ENCODE measurements at places on chromosomes 16 and 17. TPM values are rescaled to one million over a fixed set of nuclear protein-coding genes. Genes with fewer than 3 reads are reported as not detected.

Gene FBXW10B
- 4.3 TPM for total RNA-seq

- H3K4me3 ChIP-seq = no peak overlapping the region
- no peaks in the 10 kb centered on the region for H3K27me3 ChIP-seq
- H3K36me3 ChIP-seq = peaks cover 62% of the 10 kb centered on the region
- H3K27ac ChIP-seq = peak overlapping the region; percentile 54
- H3K4me1 ChIP-seq = peaks cover 11% of the 10 kb centered on the region
Measured at GRCh38 chr17:42476411-42476810, 17.7 kb downstream of the ATP6V0A1 start.

- H3K4me1 ChIP-seq = peaks cover 5% of the 10 kb centered on the region
- no peak overlapping the region for H3K4me3 ChIP-seq
- DNase-seq = no peak
- H3K27ac ChIP-seq = no peak overlapping the region
Measured at GRCh38 chr17:37478187-37478586, 11.5 kb upstream of the DUSP14 start.

Gene SULT1A1
- 116 TPM for total RNA-seq

DNA sequence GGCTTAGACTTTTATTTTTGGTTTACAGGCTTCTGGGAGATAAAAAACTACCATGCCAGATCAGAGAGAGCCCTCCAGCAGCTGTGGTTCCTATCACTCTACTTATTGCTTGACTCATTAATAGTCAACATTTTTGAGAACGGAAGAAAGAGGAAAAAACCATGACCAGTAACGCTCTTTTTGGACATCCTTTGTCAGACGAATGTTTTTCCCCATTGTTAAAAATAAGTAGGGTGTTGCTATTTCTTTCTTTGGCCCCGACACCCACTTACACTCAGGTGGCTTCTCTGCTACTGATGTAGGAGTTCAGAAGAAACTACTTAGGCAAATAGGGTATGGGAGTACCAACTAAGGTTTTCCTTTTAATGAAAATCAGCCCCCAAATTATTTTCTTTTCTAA, 27.5 kb downstream of the TVP23A start:
- H3K36me3 ChIP-seq = no peaks in the 10 kb centered on the region
- H3K4me3 ChIP-seq = no peak overlapping the region
- DNase-seq = no peak
- H3K27me3 ChIP-seq = no peaks in the 10 kb centered on the region
- H3K27ac ChIP-seq = no peak overlapping the region

- no peak for DNase-seq
- no peak overlapping the region for H3K4me3 ChIP-seq
- no peaks in the 10 kb centered on the region for H3K36me3 ChIP-seq
- no peaks in the 10 kb centered on the region for H3K27me3 ChIP-seq
- H3K4me1 ChIP-seq = no peaks in the 10 kb centered on the region
- no peak overlapping the region for H3K27ac ChIP-seq
Measured at GRCh38 chr16:5595849-5596248, 498.3 kb upstream of the EEF2KMT start.

DNA sequence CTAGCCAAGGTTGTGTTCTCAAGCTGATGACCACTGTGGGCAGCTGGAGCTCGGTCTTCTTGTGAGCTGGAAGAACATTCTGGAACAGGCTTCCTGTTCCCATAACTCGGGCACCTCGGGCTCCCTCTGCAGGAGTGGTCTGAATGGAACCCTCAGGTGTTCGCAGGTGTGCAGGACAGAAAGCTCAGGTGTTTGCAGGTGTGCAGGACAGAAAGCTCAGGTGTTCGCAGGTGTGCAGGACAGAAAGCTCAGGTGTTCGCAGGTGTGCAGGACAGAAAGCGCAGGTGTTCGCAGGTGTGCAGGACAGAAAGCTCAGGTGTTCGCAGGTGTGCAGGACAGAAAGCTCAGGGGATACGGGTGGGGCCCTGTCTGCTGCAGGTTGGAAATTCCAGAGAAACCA, 109.0 kb upstream of the CACNG5 start:
- no peak for DNase-seq
- H3K27me3 ChIP-seq = no peaks in the 10 kb centered on the region
- H3K4me3 ChIP-seq = no peak overlapping the region

Gene TP53TG3
- not detected for total RNA-seq

DNA sequence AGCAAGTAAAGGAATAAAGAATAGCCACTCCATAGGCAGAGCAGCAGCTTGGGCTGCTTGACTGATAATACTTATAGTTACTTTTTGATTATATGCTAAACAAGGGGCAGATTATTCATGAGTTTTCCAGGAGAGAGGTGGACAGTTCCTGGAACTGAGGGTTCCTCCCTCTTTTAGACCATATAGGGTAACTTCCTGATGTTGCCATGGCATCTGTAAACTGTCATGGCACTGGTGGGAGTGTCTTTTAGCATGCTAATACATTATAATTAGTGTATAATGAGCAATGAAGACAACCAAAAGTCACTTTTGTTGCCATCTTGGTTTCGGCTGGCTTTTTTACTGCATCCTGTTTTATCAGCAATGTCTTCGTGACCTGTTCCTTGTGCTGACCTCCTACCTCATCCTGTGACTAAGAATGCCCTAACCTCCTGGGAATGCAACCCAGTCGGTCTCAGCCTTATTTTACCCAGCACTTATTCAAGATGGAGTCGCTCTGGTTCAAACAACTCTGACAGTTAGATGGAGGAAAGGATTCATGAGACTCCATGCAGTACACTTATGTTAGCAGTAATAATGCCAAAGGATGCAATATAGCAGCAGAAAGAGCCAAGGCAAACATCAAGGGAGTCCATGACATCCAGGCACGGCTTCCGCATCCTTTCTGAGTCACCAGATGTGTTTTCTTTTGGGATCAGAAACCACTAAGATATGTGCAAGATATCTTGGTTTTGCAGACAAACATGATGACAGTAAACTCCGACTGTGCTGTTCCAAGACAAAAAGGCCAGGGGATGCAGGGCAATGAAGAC, 55.8 kb upstream of the B4GALNT2 start:
- DNase-seq = no peak
- no peaks in the 10 kb centered on the region for H3K4me1 ChIP-seq
- H3K4me3 ChIP-seq = no peak overlapping the region

- DNase-seq = no peak
- no peak overlapping the region for H3K27ac ChIP-seq
- H3K36me3 ChIP-seq = no peaks in the 10 kb centered on the region
- H3K4me1 ChIP-seq = no peaks in the 10 kb centered on the region
Measured at GRCh38 chr17:72287586-72287985, 166.8 kb downstream of the SOX9 start.

- DNase-seq = no peak
- H3K27ac ChIP-seq = no peak overlapping the region
Measured at GRCh38 chr16:52114379-52114778, 432.6 kb downstream of the TOX3 start.

Gene ANKS4B
- total RNA-seq = not detected

DNA sequence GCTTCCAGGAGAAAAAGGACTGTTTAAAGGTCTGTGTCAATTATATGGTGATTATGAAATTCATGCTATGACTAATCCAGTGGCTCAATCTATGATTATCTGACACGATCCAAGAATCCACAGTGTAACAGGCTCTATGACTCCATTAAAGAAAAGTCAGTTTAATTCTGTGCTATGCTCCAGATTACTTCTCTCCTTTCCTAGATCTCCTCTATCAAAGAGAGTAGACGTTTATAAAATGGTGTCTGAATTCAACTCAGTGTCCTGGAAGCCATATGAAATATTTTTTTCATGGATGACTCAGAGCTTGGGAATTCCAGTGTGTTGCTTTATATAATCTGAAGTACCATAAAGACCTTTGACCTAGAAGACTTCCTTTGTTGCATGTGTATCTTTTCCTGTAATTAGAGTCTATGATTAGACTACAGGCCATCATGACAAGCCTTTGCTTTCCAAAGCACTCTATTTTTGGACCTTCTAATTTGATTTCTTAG, 27.0 kb upstream of the NF1 start:
- peaks cover 21% of the 10 kb centered on the region for H3K4me1 ChIP-seq
- no peak overlapping the region for H3K4me3 ChIP-seq
- H3K27ac ChIP-seq = peak overlapping the region; percentile 39
- H3K36me3 ChIP-seq = no peaks in the 10 kb centered on the region
- DNase-seq = no peak
- H3K27me3 ChIP-seq = no peaks in the 10 kb centered on the region

Gene RNF166
- total RNA-seq = 34.7 TPM

Gene COX4I1
- total RNA-seq = 448 TPM

DNA sequence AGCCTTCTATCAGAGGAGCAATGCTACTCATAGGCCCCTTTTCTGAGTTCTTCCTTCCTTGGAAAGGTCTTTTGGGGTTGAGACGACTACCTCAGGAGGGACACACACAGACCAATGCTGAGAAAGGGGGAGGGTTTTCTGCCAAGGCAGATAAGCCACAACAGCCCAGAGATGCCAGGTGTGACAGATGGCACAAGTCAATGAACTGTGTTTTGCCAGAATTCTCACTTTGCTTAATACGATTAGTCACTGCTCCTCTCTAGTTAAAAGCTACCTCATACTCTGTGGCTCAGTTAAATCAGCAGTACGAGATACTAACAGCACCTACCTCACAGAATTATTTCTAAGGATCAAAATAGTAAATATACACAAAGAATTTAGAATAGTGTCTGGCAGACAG, 8.0 kb downstream of the BRD7 start:
- H3K27me3 ChIP-seq = no peaks in the 10 kb centered on the region
- H3K36me3 ChIP-seq = no peaks in the 10 kb centered on the region
- H3K4me3 ChIP-seq = no peak overlapping the region
- no peak for DNase-seq
- peaks cover 12% of the 10 kb centered on the region for H3K4me1 ChIP-seq

DNA sequence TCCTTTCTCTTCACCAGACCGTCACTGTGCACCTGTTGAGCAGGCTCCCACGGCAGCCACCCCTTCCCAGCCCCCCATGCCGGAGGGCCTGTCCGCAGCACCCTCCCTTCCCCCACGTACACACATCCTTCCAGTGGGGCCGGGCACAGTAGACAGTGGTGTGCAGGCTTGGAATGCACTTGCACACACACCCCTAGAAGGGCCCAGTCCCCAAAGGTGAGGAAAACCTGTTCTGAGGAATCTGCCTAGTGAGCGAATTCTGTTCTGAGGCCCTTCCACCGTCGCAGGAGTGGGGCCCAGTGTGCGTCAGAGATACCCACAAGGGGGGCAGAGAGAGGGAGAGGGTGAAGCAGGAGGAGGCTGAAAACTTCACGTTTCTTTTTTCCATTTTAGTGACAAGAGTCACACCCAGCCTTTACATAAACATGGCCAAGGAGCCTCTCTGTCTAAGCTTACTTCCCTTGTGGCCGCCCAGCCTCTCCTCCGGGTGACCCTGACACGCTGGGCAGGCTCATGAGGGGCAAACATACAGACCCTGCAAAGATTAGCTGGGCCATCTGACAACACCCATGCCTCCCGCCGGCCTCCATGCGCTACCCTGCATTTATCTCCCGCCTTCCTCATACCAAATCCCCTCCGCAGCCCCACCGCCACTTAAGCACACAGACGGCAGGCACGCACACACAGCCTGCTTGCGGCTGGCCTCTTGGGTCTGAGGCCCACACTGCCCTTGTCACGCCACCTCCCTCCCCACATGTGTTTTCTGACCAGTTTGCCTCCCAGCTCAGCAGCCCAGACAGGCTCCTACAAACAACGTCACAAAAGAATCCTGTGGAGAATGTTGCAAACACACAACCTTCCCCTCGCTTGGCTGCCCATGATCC, 1.8 kb downstream of the ZBTB4 start:
- H3K27ac ChIP-seq = peak overlapping the region; percentile 98
- H3K4me3 ChIP-seq = peak overlapping the region; percentile 62
- peak; percentile 54 for DNase-seq
- H3K4me1 ChIP-seq = peaks cover 65% of the 10 kb centered on the region

DNA sequence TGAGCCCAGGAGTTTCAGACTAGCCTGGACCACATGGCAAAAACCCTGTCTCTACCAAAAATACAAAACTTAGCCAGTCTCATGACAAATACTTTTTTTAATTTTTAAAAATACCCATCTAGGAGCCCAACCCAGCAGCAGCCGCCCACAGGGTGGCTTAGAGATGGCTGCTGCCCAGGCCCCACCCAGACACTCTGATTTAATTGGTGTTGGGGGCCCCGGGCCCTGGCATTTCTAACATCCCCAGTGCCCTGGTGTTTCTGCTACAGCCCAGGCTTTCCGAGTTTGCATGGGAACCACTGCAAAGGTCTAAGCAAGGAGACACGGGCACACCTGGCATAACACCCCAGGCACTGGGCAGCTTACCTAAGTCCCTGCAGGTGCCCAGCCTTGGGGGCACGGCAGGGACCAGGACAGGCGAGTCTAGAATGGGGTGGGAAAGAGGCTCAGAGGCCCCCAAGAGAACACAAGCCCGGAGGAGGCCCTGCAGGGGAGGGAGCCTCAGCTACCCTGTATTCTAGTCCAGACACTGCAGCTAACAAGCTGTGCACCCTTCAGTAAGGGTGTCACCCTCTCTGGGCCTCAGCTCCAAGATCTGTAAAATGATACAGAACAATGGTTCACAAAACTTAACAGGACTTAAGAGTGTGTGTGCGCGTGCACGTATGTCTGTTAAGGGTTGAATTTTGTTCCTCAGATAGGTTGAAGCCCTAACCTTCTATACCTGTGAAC, 48.8 kb downstream of the RMI2 start:
- no peak overlapping the region for H3K4me3 ChIP-seq
- peaks cover 9% of the 10 kb centered on the region for H3K4me1 ChIP-seq
- no peaks in the 10 kb centered on the region for H3K27me3 ChIP-seq
- no peak for DNase-seq
- no peak overlapping the region for H3K27ac ChIP-seq

GRCh38 chr16:8619671-8620370, 1.7 kb upstream of the METTL22 start:
- H3K36me3 ChIP-seq = no peaks in the 10 kb centered on the region
- H3K4me1 ChIP-seq = peaks cover 15% of the 10 kb centered on the region
- H3K4me3 ChIP-seq = no peak overlapping the region

GRCh38 chr17:79654960-79655382, 44.1 kb upstream of the RBFOX3 start:
- H3K4me3 ChIP-seq = no peak overlapping the region
- no peak overlapping the region for H3K27ac ChIP-seq
- no peak for DNase-seq
- no peaks in the 10 kb centered on the region for H3K4me1 ChIP-seq
- no peaks in the 10 kb centered on the region for H3K36me3 ChIP-seq
- H3K27me3 ChIP-seq = no peaks in the 10 kb centered on the region

DNA sequence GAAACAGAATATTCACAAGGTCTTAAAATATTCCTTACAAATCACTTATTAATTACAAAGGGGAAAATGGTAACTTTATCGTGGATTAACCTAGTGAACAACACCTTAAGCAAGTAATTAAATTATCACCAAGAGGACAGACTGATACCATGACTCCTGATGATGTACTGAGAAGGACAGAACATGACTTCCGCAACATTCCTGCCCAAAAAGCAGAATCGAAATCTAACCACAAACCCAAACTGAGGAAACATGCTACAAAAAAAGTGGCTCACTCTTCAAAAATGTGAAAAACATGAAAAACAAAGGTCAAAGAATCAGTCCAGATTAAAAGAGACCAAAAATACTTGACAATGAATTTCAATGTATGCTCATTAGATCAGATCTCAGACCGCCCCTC, 151.5 kb downstream of the AATF start:
- H3K27ac ChIP-seq = no peak overlapping the region

- no peak overlapping the region for H3K4me3 ChIP-seq
- peak; percentile 96 for DNase-seq
- peak overlapping the region; percentile 88 for H3K27ac ChIP-seq
- no peaks in the 10 kb centered on the region for H3K36me3 ChIP-seq
- H3K27me3 ChIP-seq = no peaks in the 10 kb centered on the region
Measured at GRCh38 chr17:27532269-27533263, 76.3 kb downstream of the KSR1 start.

Data from upper lobe of left lung (tissue), 6 donors.